ENCODE measurements at places on chromosomes 4 and X. TPM values are rescaled to one million over a fixed set of nuclear protein-coding genes. Genes with fewer than 3 reads are reported as not detected.
A peak's percentile ranks its signal among the peaks of the same experiment; 100 is the strongest.

Gene MED12
- 39.8 TPM for total RNA-seq

Gene EXOC1L
- total RNA-seq: not detected

Gene HDAC6
- total RNA-seq: 117 TPM

Gene GSX2
- total RNA-seq: not detected

Gene GAGE12E
- total RNA-seq: not detected

Gene ITM2A
- total RNA-seq: not detected

Gene IL21
- not detected for total RNA-seq

Gene LDOC1
- 28.6 TPM for total RNA-seq

Gene ASB12
- 0.44 TPM for total RNA-seq

Gene OSTC
- 365 TPM for total RNA-seq

- no peak for DNase-seq
Observed at GRCh38 chr4:18937080-18937479, 915.5 kb upstream of the LCORL start.

DNA sequence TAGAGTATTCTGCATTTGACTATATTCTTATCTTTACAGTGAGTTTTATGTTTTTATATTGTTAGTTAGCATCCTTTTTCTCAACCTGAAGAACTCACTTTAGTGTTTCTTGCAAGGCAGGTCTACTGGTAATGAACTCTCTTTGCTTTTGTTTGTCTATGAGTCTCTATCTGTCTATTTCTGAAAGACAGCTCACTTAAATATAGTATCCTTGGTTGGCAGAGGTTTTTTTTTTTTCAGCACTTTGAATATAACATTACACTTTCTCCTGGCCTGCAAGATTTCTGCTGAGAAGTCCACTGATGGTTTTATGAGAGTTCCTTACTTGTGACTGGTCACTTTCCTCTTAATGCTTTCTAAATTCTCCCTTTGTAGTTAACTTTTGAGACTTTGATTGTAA, 32.8 kb upstream of the C4orf54 start:
- DNase-seq: no peak

- DNase-seq: no peak
Observed at GRCh38 chr4:57077550-57078343, 32.4 kb downstream of the IGFBP7 start.

- peak; percentile 97 for DNase-seq
Observed at GRCh38 chr4:1523907-1524636, 117.8 kb upstream of the NKX1-1 start.

- DNase-seq: peak; percentile 44
Observed at GRCh38 chr4:6334203-6334887, 64.7 kb downstream of the WFS1 start.

GRCh38 chr4:107380190-107380589, 339.8 kb downstream of the PAPSS1 start:
- DNase-seq: no peak

DNA sequence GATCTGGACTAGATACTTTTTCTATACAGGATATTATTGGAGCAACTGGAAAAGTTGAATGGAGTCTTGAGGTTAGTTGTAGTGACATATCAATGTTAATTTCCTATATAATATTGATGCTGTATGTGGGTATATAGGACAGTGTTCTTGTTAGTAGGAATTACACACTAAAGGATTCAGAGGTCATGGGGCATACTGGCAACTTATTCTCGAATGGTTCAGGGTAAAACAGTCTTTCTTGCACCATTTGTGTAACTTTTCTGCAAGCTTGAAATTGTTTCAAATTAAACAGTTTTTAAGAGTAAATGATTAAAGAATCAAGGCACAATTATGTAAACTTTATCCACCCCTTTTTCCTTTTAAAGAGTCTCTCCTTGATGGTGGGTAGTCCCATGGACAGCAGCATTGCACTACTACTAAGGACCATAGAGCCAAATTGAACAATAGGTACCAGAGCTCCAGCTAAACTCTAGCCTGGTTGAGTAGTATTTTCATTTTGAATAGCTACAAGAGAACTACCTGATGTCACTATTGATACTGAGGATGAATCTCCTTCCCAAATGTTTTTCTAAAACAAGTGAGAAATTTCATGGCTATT, 70.1 kb downstream of the DMP1 start:
- DNase-seq: no peak

GRCh38 chr4:129176864-129177263, 80.9 kb downstream of the C4orf33 start:
- DNase-seq: no peak

- no peak for DNase-seq
Observed at GRCh38 chrX:155949098-155949497, 48.4 kb upstream of the IL9R start.

GRCh38 chr4:82865592-82865991, 25.4 kb downstream of the SEC31A start:
- DNase-seq: no peak

- DNase-seq: no peak
Observed at GRCh38 chr4:161005746-161006145, 1158.1 kb downstream of the FSTL5 start.

DNA sequence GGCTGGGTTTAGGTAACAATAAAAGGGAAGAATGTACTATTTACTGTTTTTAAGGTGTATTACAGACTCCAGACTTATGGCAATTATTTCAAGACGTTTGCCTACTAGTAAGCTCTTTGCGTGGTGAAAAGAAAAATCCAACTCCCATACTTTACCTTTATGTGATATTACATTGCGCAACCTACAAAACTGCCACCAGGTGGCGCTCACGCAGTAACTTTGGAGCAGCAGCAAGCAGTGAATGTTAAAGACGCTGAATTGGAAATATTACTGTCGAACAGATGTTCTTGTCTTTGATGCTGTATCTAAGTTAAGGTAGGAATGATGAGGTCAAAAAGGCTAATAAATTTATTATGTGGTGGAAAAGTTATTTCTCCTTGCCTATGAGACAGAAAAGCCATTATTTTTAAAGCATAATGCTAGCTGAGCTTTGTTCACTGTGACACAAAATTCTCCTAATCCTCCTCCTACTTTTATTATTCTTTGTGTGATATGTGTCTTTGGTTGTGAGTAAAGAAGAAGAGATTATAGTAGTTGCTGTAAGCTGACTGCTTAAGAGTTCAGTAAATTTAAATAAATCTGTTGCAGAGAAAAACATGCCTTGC, 1099.8 kb upstream of the TENM3 start:
- DNase-seq: no peak

DNA sequence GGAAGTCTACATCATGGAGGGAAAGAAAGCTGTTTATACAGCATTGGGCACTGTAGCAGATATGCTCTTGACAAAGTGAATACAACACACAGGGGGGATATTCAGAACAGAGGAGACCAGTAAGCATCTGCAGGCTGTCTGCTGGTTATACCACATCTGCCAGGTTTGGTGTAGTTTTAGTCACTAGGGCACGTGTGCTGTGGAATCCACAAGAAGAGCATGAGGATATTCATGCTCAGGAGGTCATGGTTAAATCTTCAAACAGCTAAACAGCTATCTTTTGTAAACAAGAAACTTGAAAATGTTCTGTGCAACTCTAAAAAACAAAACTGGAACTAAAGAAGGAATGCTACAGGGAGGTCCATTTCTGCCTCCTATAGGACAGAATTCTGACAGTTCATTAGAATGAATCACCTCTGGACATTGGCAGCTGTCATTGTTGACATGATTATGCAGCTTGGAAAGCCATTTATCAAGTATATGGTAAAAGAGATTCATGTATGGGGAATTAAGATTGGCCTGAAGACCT, 175.8 kb downstream of the RCHY1 start:
- DNase-seq: no peak

GRCh38 chrX:12975991-12976558, 1.2 kb downstream of the TMSB4X start:
- DNase-seq: no peak

DNA sequence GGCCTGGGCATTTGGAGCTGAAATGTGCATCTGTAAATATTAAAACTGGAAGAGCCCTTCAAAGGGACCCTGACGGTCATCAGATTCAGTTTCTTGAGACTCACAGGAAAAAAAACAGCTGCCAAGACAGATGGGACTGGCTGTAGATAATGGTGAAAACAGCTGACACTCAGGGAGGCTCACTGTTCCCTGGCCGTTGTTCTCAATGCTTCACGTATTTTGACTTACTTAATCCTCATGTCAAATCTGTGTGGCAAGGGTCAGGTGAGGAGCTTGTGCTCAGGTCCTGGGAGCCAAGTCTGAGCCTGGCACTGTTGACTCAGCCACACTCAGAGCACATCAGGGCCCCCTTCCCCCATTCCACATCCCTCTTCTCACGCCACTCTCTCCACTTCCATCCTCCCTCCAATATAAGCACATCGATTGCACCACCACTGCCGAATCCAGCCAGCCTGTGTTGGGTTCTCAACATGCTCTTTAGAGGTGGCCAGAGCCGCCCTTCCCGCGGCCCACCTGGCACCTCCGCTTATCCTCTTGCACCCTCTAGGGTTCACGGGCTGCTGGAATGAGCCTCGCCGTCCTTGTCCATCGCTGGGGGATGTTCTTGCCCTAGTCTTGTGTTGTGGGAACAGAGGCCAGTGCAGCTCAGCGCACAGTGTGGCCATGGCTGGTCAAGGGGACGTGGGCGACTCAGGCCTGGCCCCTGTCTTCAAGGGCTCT, 40.1 kb downstream of the EVC start:
- no peak for DNase-seq

DNA sequence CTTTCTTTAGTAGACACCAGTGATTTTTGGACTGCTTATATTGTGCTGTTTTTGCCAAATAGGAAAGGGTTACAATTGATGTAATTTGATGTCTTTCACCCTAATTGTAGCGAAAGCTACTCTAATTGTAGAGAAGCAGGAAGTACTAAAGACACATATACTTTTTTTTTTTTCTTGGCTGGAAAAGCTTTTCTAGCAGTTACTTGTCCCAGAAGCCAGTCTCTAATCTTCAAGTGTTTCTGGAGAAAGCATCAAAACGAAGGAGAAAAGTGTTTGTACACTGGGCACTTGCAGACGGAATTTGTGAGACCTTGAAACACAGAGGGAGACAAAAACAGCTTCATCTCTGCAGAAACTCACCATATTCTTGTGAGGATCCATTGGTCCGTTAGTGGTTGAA, 616.5 kb upstream of the LCORL start:
- no peak for DNase-seq

DNA sequence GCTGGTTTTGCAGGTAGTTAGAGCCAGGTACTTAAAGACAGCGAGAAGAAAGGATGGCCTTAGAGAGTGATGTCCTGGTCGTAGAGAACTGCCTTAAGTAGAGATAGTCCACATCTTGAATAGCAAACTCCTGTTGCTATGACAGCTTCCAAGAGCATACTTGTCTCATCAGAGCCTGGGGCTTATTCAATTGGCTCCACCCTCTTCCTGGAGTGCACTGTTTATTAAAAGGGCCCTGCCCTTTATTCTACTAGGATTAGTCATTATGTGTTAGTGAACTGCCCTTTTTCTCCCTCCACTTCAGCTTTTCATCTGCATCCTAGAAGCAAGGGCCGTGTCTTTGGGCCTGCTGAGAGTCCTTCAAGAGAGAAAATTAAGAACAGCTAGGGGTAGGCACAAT, 94.5 kb upstream of the EOLA2 start:
- DNase-seq: no peak

- no peak for DNase-seq
Observed at GRCh38 chrX:68708503-68709290, 61.2 kb downstream of the STARD8 start.

DNA sequence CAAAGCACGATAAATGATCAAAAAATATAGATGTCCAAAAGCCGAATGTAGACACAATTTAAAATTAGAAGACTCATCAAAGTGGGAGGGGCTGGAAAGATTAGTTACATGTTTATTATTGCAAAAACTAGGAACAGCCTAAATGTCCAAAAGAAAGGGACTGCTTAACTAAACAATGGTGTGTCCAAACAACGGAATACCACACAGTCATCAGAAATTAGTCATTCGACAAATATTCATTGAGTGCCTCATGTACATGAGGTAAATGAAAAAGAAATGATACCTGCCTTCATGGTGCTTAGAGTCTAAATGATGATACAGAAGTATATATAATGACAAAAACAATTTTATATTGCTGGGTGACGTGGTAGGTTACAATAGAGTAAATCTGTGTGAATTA, 139.7 kb downstream of the MAML3 start:
- DNase-seq: no peak

DNA sequence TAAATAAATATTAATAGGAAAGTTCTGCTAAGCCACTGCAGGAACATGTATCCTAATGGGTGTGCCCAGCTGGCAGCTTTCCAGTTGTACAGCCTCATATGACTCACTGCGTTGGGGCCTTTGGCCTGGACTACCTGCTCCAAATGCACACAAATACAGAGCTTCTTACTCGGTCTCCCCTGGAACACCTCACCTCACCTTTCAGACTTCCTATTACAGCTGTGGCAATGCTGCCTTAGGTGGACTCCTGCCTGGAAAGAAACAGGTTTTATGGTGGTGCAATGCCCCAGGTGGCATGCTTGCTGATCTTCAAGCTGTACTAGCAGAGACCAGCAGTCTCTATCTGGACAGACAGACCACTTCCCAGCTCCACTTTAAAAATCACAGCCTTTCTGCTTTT, 85.7 kb upstream of the EXOC1L start:
- no peak for DNase-seq

GRCh38 chr4:78907638-78908037, 31.6 kb downstream of the PAQR3 start:
- DNase-seq: no peak

DNA sequence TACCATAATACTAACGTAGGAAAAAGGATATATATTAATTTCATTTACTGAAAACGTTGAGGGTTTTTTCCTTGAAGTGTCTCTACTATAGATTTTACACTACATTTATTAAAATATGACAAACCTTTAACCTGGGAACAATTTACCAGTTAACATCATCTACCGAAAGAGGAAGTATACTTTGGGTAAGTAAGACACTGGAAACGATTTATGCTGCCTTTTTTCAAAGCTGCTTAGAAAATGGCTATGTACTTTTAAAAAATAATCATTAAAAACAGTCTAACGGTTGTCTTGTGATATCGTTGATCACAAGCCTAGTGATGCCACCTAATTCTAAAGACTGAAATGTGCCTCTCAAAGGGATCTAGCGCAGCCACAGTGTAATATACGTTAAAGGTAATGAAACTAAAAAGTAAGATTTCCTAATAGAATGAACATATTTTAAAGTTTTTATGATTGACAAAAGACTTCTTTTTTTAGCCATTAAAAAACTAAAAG, 50.4 kb downstream of the STX18 start:
- no peak for DNase-seq

- no peak for DNase-seq
Observed at GRCh38 chrX:48720577-48721250, 24.2 kb downstream of the SUV39H1 start.

- no peak for DNase-seq
Observed at GRCh38 chrX:13309631-13310030, 10.2 kb downstream of the ATXN3L start.

GRCh38 chrX:52363247-52363883, 5.5 kb upstream of the XAGE2 start:
- DNase-seq: no peak

GRCh38 chr4:69888336-69888735, 28.4 kb upstream of the SULT1E1 start:
- no peak for DNase-seq

DNA sequence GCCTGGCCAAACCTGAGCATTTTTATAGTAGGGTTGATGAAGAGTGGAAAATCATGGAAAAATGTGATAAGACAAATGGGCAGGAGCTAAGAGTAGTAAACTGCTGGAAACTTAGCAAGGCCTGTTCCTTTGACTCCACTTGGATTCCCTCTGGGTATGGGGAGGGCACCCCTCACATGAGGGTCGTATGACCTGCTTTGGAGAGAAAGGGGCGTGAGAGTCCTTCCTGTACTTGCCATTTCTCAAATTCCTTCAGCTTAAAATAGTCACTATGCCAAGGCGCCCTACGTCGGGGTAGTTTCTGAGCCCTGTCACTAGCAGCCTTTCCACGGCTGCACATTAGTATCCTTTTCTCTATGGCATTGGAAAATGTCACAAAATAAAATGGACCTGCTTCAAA, 49.1 kb downstream of the GPRIN3 start:
- no peak for DNase-seq

All from chondrocyte (in vitro differentiated cells).